ENCODE measurements at places on chromosomes 7 and 10.

GRCh38 chr7:77651575-77652162, 44.6 kb upstream of the RSBN1L start:
- no peak for DNase-seq

- no peak for DNase-seq
Measured at GRCh38 chr7:43942250-43942649, 16.0 kb downstream of the UBE2D4 start.

GRCh38 chr10:52779541-52780390, 7.2 kb upstream of the MBL2 start:
- DNase-seq: peak; percentile 28

DNA sequence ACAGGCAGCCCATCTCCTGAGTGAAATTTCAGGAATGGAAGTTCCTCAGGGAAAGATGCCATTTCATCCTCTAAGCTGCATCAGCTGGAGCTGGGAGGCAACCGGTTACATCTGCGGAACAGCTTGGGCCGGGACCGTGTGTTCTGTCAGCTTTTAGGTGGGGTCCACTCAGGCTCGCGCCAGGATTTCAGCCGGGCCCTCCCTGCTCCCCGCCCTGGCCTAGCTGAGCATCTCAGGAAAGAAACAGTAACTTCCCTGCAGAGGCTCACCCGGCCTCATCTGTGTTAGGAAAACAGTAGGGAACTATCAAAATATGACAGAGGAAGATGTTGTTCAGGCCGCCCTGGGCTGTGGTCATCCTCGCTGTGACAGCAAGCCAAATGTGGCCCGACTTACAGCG, 110.4 kb downstream of the TRIL start:
- no peak for DNase-seq

DNA sequence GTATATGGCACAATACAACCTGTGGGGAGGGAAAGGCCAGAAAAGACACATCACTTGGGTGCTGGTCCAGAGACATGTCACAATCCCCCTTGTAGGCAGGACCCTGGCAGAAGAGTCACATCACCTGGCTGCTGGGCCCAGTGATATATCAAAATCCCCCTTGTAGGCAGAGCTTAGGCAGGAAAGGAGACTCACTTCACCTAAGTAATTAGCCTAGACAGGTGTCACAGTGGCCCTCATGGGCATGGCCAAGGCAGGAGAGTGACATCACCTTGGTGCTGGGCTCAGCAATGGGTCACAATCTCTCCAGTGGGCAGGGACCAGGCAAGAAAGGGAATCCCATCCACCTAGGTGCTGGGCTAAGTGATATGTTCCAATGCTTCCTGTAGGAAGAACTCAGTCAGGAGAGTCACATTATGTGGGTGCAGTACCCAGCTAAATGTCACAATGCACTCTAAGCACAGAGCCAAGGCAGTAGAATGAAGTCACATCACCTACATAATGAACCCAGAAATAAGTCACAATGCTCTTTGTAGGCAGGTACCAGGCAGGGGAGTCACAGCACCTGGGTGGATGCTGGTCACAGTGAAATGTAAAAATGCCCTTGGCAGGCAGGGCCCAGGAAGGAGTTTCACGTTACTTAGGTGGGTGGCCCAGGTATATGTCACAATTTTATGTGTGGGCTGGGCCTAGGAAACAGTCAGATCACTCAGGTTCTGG, 18.9 kb upstream of the ZNF736 start:
- no peak for DNase-seq

- DNase-seq: no peak
Measured at GRCh38 chr7:5374464-5374863, 49.2 kb downstream of the TNRC18 start.

GRCh38 chr7:133301444-133301843, 48.6 kb downstream of the EXOC4 start:
- DNase-seq: no peak

- DNase-seq: no peak
Measured at GRCh38 chr10:101329341-101330032, 24.5 kb upstream of the BTRC start.

- DNase-seq: peak; percentile 71
Measured at GRCh38 chr10:93874309-93875031, 19.3 kb upstream of the SLC35G1 start.

GRCh38 chr10:93680412-93681047, 21.9 kb downstream of the FRA10AC1 start:
- peak; percentile 29 for DNase-seq

DNA sequence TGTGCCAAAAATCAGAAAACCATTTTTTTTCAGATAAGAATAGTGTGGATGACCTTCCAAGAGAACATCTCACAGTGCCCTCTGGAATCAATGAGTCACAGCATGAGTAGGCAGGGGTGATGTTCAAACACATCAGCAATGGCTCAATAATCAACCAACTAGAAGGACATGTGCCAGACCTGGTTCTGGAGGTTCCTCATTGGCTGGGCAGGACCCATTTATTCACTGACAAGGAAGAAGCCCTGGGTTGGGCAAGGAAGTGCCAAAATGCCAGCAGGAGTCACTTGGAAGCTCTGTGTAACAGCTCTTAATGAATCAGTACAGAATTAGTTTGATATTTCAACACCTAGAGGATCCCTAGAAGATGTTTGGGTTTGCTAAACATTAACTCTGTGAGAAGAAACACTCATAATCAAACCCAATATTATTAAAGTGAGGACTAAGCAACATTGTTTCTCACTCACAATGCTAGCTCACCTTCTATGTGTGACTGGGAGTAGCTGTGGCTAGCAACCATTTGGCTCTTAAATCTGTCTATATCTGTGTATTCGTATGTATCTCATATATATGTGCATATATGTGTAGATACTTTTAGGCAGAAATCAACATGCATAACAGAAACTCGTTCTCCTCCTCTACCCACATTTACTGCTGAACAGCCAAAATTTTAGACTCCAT, 72.3 kb upstream of the APBB1IP start:
- no peak for DNase-seq

- DNase-seq: no peak
Measured at GRCh38 chr7:136229790-136230189, 252.6 kb upstream of the MTPN start.

GRCh38 chr7:156954941-156955340, 5.4 kb downstream of the NOM1 start:
- no peak for DNase-seq

- no peak for DNase-seq
Measured at GRCh38 chr10:124180044-124180745, 86.8 kb upstream of the CHST15 start.

- no peak for DNase-seq
Measured at GRCh38 chr10:7561216-7561893, 105.4 kb downstream of the ITIH5 start.

GRCh38 chr7:132073920-132074589, 502.2 kb downstream of the PLXNA4 start:
- no peak for DNase-seq

DNA sequence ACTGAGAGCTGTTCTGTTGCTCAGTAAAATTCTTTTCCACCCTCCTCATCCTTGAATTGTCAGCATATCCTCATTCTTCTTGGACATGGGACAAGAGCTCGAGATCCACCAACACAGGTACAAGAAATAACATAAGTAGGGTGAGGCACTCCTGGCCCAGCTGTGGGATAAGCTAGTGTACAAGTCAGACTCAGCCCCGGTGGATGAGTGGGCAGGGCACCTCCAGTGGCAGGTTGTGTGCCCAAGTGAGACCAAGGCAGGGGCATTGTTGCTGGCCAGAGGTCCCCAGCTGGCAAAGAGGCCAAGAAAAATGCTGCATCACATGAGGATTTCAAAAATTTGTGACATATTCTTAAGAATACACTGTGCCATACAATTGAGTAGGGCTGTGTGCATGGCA, 402.0 kb upstream of the ZWINT start:
- no peak for DNase-seq

DNA sequence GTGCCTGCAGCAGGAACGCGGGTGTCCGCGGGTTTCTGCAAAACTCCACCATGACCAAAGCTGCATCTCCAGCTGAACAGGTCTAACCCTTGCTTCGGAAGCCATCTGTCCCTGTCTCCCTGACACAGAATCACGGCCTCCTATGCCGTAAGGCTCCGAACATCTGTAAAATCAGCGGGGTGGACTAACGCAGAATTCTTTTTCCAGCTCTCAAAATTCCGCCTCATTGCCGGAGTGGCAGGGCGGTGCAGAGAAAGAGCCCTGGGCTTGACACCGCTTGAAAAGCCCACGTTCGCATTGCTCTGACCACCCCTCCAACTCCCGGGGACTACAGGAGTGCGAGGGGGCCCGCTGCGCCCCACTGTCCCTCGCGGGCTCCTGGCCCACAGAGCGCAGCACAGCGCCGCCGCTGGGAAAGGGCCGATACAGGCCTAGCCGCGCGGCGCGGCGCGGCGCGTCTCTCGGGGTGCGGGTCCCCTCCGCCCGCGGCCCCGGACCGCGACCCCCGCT, 409 bp downstream of the DNMBP start:
- DNase-seq: no peak

DNA sequence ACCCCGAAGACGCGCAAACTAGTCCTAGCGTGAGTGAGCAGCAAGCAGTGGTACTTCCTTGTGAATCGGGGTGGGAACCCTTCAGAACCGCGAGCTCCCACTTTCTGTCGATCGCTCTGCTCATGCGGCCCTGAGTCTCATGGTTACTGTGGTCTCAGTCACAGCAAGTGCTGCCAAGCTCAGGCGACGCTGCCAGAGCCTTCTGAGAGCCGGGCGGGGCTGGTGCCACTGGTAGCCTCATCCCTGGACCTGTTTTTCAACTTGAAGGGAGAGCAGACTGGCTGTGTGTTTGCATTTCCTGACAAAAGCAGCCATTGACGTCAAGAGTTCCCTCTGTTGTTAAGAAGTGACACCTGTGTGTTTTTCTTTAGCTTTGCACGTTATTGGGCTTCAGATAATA, 32.9 kb upstream of the BHLHA15 start:
- DNase-seq: no peak

DNA sequence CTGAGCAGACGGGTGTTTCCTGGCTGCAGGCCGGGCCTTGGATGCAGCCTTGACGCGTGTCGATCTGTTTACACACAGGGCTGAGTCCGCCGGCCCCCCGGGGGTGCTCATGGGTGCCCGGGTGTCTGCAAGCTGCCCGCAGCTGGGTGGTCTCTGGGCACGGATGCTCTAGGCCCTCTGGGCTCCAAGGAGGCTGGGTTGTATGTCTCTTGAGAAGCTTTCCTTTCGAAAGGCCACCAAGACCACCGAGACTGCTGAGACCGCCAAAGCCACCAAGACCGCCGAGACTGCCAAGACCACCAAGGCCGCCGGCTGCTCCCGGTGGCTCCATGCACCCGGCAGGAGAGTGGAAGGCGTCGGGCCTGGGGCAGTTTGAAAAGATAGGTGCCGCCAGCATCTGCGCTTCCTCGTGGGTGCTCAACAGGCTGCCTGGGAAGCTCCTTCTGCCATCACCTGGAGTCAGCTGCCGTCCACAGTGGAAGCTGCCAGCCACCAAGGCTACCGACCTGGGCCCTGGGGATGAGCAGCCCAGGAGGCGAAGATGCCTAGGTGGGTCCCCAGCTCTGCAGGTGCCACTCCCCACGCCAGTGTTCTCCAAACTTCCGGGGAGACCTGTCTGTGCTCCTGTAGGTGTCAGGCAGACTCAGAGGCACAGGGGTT, 121.1 kb downstream of the INPP5A start:
- no peak for DNase-seq

DNA sequence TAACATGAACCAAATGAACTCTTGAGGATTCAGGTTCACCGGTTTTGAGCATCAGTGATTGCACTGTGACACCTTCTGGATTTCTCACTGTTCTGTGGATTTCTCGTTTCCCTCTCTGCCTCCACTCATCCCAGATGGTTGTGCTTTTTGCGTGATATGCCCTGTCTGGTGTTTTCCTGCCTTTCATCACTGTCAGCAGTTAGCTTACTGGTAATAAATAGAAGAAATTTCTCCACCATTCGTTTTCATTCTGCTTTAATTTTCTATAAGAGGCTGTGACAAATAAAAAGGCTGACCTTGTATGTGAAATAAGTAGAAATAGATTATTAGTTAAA, 16.2 kb downstream of the BPGM start:
- DNase-seq: no peak

GRCh38 chr7:66036788-66037187, 38.8 kb upstream of the ASL start:
- DNase-seq: no peak

GRCh38 chr7:31100871-31101270, 48.8 kb downstream of the ADCYAP1R1 start:
- DNase-seq: no peak

- no peak for DNase-seq
Measured at GRCh38 chr10:17599089-17599488, 18.1 kb downstream of the HACD1 start.

- DNase-seq: no peak
Measured at GRCh38 chr7:64744680-64745079, 49.5 kb upstream of the ZNF138 start.

- DNase-seq: peak; percentile 74
Measured at GRCh38 chr10:63628526-63629362, 107.5 kb downstream of the REEP3 start.

- no peak for DNase-seq
Measured at GRCh38 chr10:62636825-62637248, 167.7 kb upstream of the ADO start.

- DNase-seq: no peak
Measured at GRCh38 chr7:42014625-42015618, 222.1 kb downstream of the GLI3 start.

- DNase-seq: peak; percentile 42
Measured at GRCh38 chr10:114550756-114551635, 107.1 kb downstream of the ABLIM1 start.

GRCh38 chr7:1231214-1232102, 1.2 kb upstream of the UNCX start:
- no peak for DNase-seq

DNA sequence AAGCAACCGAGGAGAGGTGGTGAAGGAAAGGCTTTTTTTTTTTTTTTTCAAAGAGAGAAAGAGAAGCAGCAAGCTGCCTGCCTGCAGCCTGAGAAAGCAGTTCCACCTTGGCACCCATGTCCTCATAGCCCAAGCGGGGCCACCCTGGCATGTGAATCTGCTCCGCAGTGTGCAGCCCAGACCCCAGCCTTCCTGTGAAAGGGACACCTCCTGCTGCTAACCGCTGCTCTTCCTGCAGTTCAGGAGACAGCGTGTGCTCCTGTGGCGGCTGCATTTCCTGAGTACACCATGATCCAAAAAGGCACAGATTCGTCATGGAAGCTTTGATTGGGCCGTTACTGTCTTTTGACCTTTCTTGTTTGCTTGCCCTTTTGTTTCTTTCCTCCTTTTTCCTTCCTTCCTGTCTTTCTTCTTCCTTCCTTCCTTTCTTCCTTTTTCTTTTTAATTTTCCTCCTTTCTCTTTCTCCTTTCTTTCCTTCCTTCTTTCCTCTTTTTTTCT, 38.1 kb downstream of the IKZF1 start:
- DNase-seq: no peak

GRCh38 chr7:67753891-67754290, 757.3 kb downstream of the TYW1 start:
- DNase-seq: no peak
